Activated T-cell treated with anti-CD3 and anti-CD28 coated beads, Interleukin-2, amount 50 U/mL, for 48 hours (primary cell): ENCODE measurements at places on chromosomes 7 and 10.

DNA sequence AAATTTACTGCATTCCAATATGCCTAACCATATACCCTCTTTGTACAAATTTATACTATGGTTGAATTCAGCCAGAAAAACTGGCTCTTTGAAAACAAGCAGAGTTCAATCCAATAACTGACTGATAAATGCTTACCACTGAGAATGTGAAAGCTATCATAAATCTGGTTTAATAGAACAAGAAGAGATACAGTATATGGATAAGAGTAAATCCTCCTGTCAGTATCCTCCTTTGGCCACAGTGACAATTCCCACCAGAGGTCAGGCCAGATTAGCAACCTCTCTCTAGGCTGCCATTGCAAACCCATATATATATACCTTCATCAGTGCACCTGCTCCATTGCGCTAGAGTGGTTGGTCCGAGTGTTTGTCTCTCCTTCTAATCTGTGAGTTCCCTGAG lies 647.2 kb downstream of the GRM8 start:
- DNase-seq: no peak

DNA sequence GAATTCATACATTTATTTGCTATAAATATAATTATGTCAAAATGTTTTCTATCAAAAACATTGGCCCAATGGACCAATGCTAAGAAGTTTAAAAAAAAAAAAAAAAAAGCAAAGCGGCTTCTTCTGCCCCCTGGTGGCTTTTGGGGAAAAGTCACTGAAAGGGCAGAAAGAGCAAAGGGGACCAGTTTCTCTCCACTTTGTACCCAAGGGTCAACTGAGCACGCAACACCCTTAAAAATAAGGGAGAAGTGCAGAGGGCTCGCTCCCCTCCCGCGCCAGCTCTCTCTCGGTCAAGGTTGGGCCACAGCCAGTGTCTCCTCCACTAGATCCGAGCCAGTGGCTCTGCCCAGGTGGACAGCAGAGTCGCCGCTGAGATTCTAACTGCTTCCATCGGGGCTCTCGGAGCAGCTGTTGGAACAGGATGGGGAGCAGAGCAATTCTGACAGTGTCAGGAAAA lies 136.4 kb upstream of the FGFR2 start:
- DNase-seq: peak; percentile 20

DNA sequence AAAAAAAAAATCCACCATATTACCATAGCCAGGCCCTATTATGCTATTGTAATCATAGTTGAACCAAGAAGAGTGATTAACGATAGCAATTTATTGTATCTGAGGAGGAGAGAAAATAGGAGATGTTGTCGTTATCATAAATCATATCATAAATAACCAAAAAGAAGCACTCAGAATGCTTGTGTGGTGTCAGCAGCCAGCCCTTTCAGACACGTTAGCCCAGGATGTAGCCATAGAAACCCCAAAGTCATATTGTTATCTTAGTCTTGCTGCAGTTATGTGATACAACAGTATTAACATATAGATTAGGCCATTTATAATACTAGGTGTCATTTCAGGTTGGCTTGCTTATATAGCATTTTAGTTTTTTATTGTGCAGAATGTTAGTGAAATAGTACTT lies 102.2 kb upstream of the GATA3 start:
- no peak for DNase-seq

- DNase-seq: no peak
Measured at GRCh38 chr10:75426880-75427279, 4.5 kb upstream of the LRMDA start.

- DNase-seq: no peak
Measured at GRCh38 chr10:113356794-113357680, 195.8 kb upstream of the HABP2 start.

- no peak for DNase-seq
Measured at GRCh38 chr7:125876431-125876830, 946.8 kb upstream of the POT1 start.

DNA sequence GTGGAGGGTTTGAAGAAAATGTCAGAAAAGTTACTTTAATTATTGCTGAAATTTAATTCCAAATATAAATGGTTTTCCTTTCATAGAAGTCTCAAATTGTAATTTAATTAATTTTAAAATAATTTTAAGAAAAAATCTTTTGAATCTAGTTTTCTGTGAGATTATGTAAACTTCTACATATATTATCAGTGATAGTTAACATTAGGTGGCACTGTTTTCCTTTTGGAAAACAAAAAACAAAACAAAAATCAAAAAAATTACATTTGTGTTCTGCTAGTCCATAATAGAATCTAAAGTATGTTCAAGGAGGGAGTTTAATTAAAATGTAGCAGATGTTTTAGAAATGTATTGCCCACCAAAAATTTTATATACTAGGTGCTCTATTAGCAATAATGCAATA lies 1456.7 kb downstream of the REEP3 start:
- DNase-seq: no peak

GRCh38 chr10:35339942-35340341 lies 3.6 kb downstream of the CCNY start:
- DNase-seq: no peak

- no peak for DNase-seq
Measured at GRCh38 chr10:101112799-101113594, 18.1 kb upstream of the TLX1 start.

GRCh38 chr7:157678501-157678900 lies 341.7 kb downstream of the DNAJB6 start:
- DNase-seq: no peak

DNA sequence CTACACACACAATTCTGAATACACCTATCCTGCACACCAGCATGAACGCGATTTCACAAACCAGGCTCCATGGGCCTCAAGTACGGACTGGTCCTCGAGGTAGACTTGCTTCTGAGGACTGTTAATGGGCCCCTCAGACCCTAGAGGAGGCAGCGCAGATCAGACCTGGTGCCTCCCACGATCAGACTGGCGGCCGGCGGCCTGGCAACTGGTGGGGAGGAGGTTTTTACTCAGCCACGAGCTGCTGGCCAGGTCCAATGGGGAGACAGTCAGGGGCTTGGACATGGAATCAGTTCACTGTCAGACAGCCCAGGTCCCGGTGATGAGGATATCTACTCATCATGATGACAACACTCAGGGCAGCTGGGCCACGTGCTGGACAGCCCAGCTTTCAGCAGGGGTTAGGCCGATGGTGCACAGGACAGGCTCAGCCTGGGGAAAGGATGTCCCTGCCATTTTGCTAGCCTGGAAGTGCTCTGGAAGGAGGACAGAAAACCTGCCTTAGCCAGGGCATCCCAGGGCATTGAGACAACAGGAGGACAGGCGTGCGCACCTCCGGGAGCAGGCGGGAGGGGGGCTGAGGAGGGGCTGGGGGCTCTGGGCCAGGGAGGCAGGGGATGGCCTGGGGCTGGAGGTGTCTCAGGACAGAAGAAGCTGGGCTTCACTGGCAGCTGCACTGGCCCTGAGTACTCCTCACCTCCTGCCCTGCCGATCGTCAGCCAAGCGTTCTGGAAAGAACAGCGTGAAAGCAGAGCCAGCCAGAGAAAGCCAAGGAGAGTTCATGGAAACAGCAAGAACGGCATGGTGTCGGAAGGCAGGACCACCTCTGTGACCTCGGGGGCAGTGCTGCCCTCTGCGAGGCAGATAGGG lies 48.0 kb upstream of the RASGEF1A start:
- DNase-seq: no peak

- no peak for DNase-seq
Measured at GRCh38 chr7:17126413-17127268, 171.8 kb upstream of the AHR start.

DNA sequence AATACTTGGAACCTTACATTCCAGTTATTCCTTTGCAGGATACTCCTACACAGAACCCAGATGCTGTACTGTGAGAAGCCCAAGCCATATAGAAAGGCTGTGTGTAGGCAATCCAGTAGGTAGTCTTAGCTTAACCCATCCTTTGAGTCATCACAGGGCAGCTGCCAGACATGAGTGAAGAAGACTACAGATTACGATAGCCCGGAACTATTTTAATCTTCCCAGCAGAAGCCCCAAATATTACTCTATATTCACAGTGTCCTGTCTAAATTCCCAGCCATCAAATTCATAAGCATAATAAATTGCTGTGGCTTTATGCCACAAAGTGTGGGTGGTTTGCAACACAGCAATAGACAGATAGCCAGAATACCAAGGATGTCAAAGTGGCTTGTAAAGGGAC lies 474.1 kb upstream of the STEAP1 start:
- DNase-seq: no peak

DNA sequence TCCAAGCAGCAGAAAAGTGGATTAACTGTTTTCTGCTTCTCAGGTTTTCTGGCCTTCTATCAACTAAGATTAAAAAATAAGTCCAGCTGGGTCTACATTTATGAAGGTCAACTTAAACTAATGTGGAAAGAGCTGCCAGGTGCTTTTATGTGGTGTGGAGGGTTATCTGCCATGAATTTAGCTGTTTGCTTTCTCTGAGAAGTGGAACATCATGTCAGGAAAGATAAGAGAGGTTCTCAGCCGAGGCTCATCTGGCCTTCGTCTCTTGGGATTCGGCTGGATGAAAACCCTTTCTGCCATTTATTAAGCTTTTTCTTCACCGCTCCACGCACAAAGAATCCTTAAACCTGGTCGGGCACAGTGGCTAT lies 5.5 kb downstream of the PTPRN2 start:
- DNase-seq: no peak

- DNase-seq: peak; percentile 77
Measured at GRCh38 chr7:70829221-70830059, 302.5 kb upstream of the GALNT17 start.

DNA sequence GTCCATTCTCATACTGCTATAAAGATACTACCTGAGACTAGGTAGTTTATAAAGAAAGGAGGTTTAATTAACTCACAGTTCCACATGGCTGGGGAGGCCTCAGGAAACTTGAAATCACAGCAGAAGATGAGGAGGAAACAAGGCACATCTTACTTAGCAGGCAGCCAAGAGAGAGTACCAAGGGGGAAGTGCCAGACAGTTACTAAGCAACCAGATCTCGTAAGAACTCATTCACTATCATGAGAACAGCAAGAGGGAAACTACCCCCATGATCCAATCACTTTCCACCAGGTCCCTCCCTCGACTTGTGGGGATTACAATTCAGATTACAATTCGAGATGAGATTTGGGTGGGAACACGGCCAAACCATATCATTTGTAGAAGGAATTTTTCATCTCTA lies 36.3 kb downstream of the NHLRC2 start:
- no peak for DNase-seq

DNA sequence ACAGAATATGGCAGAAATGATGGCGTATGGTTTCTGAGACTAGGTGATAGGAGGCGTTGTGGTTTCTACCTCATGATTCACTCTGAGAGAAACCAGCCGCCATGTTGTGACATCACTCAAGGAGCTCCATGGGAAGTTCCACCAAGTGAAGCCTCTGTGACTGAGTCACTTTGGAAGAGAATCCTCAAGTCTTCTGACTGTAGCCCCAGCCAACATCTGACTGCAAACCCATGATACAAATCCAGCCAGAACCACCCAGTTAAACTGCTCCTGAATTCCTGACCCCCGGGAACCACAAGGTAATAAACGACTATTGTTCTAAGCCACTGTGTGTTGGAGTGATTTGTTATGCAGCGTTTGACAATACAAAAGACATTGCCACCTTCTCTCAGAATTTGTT lies 91.1 kb upstream of the CARD11 start:
- DNase-seq: peak; percentile 49

DNA sequence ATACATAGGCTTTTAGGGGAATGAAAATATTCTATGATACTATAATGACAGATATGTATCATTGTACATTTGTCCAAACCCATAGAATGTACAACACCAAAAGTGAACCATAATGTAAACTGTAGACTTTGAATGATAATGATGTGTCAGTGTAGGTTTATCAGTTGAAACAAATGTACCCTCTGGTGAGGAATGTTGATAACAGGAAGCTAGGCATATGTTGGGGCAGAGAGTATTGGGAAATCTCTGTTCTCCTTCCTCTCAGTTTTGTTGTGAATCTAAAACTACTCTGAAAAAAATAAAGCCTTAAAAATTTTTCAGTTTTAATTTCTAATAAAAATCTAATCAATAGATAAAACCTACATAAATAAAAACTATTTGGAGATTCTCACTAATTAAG lies 36.9 kb downstream of the C1GALT1 start:
- DNase-seq: no peak

- no peak for DNase-seq
Measured at GRCh38 chr10:48243487-48243886, 31.0 kb downstream of the FRMPD2 start.

GRCh38 chr7:30755384-30756154 lies 3.6 kb downstream of the INMT start:
- DNase-seq: no peak

- DNase-seq: no peak
Measured at GRCh38 chr7:132650498-132650897, 74.2 kb upstream of the PLXNA4 start.

GRCh38 chr7:36614959-36615358 lies 109.3 kb downstream of the AOAH start:
- DNase-seq: no peak

GRCh38 chr7:153529100-153529499 lies 523.1 kb upstream of the DPP6 start:
- no peak for DNase-seq

DNA sequence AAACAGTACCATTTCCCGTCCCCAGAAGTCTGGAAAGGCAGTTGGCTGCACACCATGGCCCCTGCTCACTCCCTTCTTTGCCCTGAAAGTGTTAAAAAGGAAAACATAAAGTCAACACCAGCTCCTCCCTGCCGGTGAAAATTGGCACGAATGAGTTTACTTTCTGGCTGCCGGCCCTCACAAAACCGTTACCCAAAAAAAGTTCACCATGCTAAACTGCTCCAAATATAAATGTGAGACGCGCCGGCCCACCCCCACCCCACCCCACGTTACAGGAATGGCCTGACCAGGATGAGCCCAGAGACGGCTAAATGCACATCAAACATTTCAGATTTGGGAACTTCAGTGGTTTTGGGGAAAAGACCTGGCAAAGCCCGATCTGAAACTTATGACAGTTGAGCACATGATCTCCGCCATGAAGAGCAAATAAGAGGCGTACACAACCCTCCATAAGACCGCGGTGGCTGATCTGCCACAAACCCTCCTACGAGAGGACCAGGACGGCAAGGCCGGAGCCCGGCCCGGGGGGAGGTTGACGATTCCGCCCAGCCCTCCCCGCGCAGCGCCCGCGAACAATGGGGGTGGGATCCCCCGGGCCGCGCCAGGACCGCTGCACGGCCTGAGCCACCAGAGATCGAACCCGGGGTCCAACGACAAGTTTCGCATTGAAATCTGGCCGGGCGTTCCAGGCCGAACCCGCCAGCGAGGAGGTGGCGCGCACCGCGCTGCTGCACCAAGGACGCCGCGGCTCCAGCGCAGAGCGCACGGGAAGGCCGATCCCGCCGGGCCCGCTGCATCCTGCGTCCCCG lies 952 bp downstream of the DIP2C start:
- no peak for DNase-seq
